ENCODE measurements at places on chromosomes 1 and 21. TPM values are rescaled to one million over a fixed set of nuclear protein-coding genes. Genes with fewer than 3 reads are reported as not detected.

The CHRNB2 gene
- 0.09 TPM for total RNA-seq

The EXTL1 gene
- total RNA-seq = 0.13 TPM

The AADACL4 gene
- total RNA-seq = not detected

The ERICH3 gene
- 0.06 TPM for total RNA-seq

The FCGR1A gene
- 43.6 TPM for total RNA-seq

All from left lung (tissue), 14 donors.